ENCODE measurements at places on chromosomes 4 and X.

- no peak for DNase-seq
Measured at GRCh38 chr4:151248519-151248918, 28.4 kb upstream of the PRSS48 start.

DNA sequence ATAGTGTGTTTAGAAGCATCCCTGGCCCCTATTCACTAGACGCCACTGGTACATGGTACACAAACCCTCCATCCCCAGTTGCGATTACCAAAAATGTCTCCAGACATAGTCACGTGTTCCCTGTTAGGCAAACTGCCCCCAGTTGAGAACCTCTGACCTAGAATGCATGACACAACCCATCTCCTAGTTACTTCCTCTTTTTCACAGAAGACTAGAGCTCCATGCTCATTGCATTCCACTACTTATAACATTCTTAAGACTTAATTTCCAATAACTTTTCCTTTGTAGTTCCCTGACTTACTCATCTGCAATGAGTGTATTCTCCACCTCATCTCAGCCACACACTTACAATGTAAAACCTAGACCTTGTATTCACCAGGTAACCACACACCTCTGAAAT lies 68.6 kb downstream of the PRSS12 start:
- no peak for DNase-seq

DNA sequence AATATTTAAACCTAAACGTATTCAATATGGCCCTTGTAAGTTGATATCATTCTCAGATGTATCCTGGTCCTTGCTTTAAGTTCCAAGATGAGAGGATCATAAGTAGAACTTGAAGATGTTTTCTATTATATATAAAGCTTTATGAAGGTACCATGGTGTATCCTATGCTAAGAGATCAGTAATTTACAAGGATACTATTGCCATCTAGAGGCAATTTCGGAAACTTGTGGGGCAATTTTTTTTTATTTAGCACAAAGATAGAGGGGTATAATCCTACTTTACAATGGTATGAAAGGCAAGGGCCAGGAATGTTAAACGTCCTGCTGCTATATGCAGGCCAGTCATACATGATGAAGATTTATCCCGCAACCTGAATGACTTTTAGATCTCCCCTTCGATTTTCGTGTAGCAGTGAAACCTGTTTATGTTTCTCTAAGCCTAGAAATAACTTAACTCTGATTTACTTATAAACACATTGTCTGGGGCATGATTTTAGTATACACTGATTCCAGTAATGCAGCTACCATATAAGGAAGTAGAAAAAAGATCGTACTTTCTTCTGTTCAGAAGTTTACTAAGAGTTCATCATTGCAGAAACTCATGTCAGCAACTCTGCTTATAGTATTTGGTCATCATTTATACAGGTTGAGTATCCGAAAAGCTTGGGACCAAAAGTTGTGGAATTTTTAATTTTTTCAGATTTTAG lies 2.6 kb downstream of the SLC25A31 start:
- peak; percentile 1 for DNase-seq

- no peak for DNase-seq
Measured at GRCh38 chr4:121822047-121822446, 1.6 kb downstream of the CCNA2 start.

DNA sequence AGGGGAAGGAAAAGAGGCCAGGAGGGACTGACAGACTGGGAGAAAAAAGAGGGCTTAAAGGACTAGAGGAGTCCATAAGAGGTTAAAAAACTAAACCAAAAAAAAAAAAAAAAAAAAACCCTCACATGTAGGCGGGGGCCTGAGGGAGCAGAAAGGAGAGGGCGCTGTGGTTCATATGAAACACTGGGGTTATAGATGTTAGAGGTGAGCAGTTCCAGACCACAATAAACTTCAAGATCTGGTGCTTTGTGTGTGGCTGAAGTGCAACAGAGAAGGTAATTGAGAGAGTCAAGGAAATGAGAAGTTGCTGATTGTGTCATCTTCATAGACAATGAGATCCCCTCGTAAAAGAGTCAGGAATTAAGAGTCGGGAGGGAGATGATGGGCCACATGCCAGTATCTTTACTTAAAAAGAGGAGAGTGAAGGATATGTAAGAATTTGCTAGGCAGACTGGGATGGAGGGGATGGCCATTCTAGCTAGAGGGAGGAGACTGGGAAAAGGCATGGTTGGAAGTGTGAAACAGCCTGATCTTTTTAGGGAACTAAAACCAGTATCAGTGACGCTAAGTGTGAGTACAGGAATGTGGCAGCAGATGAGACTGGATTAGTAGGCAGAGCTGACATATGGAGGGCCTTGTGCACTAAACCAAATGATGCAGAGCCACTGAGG lies 18.4 kb upstream of the OGT start:
- no peak for DNase-seq

DNA sequence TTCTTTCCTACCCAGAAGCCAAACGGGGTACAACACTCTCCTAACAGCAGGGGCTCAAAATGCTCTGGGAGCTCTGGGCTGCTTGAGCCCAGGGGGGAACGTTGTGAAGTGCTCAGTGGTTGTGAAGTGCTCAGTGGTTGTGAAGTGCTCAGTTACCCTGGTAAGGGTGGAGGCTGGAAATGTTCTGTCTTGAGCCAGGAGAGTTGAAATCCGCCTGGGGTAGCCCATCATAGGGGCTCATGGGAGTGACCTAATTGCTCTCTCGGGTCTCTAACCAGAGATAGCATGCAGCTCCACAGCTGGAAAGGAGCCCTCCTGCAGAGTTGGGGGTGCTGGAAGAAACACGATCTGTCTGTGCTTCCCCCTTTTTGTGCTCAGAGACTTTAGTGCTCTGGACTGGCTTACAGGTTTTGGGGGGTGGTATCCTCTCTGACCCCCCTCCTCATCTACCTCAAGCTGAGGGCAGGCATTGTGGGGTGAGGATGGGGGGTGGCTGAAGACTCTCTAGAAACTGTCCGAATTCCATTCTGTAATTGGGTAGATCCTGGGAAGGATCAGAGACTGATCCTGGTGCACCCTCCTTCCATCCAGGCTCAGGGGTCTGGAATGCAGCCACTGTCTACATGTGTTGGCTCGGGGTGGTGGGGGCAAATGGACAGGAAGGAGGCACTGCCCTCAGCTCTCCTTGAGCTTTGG lies 2.7 kb downstream of the EFNB1 start:
- no peak for DNase-seq

DNA sequence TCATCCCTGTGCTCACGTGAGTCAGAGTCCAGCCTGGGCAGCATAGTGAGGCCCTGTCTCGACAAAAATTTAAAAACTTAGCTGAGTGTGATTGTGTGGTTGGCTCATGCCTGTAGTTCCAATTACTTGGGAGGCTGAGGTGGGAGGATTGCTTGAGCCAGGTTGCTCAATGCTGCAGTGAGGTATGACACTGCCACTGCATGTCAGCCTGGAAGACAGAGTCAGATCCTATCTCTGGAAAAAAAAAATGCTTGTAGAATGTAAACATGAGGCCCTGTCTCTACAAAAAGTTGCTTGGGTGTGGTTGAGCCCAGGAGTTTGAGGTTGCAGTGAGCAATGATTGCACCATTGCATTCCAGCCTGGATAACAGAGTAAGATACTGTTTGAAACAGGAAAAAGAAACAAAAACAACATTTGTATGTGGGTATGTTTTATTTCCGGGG lies 11.3 kb upstream of the YTHDC1 start:
- DNase-seq: no peak

DNA sequence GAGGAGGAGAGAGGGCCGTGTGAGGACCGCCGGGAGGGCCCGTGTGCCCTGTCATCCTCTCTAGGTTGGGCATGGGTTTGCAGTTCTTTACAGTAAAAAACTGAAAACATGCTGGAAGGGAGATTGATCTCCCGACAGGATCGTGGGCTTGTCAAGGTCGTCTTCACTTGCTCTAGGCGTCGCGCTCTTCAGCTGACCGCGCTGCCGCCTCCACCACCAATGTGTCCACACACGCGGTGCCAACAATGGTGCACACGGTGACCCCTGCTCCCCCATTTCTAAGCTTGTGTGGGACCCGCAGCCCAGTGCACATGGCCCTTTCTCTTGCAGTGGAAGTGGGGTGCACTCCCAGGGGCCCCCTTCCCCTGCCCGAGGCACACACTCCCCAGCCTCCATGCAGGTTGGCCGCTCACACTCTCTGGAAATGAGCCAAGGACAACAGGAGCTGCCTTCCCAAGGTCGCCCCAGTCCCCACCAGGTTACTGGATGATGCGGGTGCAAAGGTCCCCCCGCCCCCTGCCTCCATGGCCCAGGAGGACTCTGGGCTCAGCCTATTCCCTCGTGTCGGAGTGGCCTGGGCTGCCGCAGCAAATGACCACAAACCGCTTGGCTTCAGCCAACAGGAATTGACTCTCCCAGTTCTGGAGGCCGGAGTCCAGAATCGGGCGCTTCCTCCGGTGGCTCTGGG lies 1.7 kb upstream of the ZFP92 start:
- no peak for DNase-seq

GRCh38 chr4:165512424-165512823 lies 133.6 kb downstream of the CPE start:
- peak; percentile 28 for DNase-seq

- no peak for DNase-seq
Measured at GRCh38 chrX:311156-312129, 7.2 kb downstream of the GTPBP6 start.

DNA sequence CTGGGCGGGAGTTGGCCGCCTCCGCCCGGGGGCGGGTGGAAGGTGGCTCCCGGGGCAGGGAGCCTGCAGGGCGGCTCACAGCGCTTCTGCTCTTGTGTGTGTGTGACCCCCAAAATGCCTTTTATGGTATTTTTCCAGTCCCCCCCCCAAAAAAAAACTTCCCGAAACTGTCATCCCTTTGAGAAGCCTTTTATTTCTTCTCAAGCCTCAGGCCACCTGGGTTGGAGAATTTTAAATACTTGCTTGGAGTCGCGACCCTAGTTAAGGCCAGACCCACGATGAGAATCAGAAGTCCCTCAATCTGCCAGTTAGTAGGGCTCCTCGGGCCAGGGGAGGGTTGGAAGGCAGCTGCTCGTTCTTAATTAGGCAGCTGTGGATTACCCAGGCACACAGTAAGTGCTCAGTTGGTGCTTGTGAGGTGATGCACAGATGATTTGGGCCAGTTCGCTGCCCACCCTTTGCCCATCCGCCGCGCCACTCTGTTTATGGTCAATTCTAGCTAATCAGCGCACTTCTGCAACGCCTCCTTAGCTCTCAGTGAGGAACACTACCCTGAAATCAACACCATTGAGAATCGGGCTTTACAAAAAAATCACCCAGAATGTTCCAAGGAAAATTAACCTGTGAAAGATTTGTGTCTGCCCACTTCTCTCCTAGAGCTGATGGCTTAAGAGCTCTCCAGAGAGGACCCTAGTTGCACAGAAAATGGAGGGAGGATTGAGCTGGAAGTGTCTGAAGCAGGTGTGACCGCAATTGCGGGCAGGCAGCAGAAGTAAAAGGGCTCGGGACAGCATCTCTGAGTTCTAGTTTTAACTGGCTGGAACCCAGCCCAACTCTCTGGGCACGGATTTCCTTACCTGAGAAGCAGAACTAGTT lies 648 bp upstream of the SCD5 start:
- peak; percentile 37 for DNase-seq

DNA sequence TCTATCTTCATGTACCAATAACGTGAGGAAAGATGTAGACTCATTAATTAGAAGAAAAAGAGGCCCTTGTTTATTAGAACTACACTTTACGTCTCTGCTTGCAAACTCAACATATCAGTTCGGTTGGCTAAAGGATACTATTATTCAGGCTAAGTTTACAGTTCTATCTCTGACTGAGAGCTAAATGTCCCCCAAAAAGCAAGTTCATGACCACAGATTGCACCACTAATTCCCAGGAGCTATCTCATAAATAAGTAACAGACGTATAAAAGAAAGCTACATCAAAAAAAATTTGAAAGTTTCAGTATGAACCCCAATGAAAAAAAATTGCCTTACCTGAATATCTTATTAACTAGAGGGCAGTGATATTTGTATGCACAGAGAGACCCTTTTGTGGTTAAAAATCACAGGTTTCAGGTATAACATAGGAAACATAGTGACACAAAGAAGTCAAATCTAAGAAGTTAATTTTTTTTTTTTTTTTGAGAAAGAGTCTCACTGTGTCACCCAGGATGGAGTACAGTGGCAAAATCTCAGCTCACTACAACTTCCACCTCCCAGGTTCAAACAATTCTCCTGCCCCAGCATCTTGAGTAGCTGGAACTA lies 128.9 kb downstream of the MAB21L2 start:
- no peak for DNase-seq

DNA sequence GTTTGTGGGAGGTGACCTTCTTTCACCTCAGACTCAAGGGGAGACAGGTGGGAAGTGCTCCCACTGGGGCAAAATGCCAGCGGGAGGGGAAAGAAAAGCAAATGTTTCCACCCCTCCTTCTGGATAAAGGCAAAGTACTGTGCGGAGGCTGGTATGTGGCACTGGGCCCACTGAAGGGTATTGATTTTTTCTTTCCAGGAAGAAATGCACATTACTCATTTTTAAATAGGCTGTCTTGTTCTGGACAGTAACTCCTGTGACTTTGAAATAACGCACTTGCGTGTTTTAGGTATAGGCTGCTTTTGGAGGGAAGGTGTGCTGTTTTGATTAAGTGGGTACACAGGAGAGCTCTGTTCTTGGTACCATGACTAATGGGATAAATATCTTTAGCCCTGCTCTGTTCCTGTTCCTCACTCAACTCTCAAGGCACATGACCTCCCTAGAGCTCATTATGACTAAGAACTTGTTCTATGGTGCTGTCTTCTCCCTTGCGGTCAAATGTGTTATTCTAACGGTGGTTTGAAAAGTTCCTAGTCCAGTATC lies 40.7 kb upstream of the MBTPS2 start:
- DNase-seq: peak; percentile 60

- DNase-seq: no peak
Measured at GRCh38 chr4:15343581-15343980, 84.3 kb upstream of the C1QTNF7 start.

GRCh38 chrX:30951003-30951402 lies 61.9 kb upstream of the TAB3 start:
- DNase-seq: no peak

DNA sequence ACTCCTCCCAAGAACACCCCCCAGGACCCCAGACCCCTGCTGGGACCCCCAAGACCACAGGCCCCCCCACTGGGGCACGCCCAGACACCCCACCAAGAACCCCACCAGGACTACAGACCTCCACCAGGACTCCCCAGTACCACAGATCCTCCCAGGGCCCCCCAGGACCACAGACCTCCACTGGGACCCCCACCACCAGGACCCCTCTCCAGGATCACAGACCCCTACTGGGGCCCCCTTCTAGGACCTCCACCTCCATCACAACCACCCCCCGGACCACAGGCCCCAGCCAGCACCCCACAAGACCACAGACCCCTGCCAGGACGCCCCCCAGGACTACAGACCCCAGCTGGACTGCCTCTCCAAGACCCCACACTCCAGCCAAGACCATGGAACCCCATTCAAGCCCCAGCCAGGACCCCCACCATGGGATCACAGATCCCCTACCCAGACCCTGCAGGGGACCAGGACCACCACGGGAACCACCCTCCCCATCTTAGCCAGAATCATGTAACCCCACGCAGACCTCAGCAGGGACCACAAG lies 855 bp upstream of the DHRSX start:
- no peak for DNase-seq

GRCh38 chrX:39377773-39378172 lies 576.5 kb downstream of the MID1IP1 start:
- no peak for DNase-seq

- DNase-seq: no peak
Measured at GRCh38 chrX:2967584-2967983, 38.4 kb upstream of the ARSD start.

- no peak for DNase-seq
Measured at GRCh38 chrX:30831082-30831481, 58.0 kb downstream of the TAB3 start.

GRCh38 chrX:136712650-136713310 lies 64.8 kb downstream of the CD40LG start:
- no peak for DNase-seq

- DNase-seq: no peak
Measured at GRCh38 chrX:153719238-153719637, 4.9 kb downstream of the BCAP31 start.

- no peak for DNase-seq
Measured at GRCh38 chr4:123096038-123096437, 173.6 kb upstream of the NUDT6 start.
